ENCODE measurements at places on chromosomes 7 and 10.
A peak's percentile ranks its signal among the peaks of the same experiment; 100 is the strongest.

DNA sequence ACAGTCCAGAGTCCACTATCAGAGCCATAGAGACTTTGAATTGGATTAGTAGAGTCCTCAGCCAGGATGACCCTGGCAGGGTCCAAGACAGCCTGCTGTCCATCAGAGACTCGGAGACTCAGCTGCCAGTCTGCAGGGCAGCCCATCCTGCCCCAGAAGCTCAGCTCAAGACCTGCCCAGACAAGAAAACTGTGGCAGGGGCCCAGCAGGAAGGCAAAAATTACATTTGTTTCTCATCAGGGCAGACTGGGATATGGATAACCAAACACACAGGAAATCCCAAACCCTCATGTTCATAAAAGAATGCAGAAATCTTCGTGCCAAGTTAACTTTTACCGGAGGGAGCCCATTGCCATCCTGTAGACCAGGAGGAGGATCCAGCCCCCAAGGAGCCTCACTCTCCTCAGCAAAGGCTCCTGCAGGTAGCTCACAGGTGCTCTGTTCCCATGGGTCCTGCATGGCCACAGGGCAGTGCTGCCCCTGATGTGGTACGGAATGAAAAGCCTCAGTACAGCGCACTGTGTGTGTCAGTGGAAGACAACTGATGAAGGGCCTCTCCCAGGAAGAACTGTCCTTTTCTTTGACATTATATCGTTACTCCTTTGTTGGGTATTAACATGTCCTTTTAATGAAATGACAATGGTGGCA, 222.2 kb downstream of the KCNMA1 start:
- no peak for DNase-seq

DNA sequence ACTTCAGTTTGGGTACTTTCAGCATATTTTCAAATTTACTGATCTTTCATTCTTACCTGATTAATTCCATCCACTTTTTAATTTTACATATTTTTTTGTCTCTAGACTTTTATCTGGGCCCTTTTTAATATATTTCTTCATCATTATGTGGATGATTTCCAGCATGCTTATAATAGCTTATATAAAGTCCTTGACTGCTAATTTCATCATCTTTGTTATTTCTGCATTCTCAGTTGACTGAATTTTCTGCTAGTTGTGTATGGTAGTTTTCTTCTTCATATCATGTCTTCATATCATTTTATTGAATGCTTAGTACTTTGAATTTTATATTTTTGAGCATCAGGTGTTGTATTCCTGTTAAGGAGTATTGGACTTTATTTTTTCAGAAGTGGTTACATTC, 39.6 kb downstream of the STAM start:
- no peak for DNase-seq

DNA sequence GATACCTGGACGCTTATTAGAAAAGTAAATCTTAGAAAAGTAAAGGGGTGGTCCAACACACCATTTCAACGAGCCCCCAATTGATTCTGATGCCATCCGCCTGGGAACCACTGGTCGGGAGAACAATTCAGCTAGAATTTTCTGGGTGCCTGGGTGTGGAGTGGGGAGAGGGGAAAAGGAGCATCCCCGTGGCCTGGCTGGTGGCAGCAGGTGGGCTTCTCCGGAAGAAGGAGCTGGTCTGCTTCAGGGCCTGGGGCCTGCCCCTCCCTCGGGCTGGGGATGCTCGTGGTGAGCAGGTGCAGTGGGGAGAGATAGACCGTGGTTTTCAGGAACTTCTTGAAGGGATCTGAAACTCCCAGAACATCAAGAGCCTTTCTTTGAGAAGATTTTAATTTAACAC, 39.9 kb upstream of the DUSP5 start:
- DNase-seq, result no peak

DNA sequence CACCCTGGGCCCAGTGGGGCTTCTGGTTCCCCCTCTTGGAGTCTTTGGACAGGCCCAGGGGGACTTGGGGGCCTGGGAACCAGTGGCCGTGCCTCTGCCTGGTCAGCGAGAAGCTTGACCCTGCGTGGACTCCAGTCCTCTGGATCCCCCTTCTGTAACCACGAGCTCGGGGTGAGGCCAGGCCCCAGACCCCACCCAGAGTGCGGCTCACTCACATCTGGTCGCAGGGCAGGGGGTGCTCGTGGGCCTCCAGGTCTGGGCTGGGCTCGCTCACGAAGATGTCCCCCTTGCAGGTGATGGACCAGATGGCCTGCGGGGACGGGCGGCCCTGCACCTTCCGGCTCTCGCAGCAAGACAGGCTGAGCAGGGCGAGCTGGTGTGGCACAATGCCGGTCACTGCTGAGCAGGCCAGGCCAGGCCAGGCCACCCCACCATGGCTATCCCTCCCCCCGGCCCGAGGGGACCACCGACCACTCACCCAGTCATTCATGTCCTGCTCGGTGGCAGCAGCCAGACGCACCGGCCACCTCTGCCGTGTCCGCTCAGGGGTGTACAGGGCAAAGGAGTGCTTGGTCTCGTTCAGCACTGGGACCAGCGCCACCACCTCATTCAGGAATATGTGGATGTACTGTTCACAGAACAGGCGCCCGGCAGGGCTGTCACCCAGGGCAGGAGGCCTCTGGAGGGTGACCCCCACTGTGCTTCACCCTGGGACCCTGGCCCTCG, 19.7 kb downstream of the BHLHA15 start:
- no peak for DNase-seq

- DNase-seq, result no peak
Observed at GRCh38 chr10:33234831-33235237, 99.6 kb downstream of the NRP1 start.

GRCh38 chr7:78301407-78301806, 502.8 kb downstream of the PHTF2 start:
- DNase-seq, result peak; percentile 71
